Esophagus squamous epithelium (tissue), 5 donors: ENCODE measurements at places on chromosomes 2 and 18.

DNA sequence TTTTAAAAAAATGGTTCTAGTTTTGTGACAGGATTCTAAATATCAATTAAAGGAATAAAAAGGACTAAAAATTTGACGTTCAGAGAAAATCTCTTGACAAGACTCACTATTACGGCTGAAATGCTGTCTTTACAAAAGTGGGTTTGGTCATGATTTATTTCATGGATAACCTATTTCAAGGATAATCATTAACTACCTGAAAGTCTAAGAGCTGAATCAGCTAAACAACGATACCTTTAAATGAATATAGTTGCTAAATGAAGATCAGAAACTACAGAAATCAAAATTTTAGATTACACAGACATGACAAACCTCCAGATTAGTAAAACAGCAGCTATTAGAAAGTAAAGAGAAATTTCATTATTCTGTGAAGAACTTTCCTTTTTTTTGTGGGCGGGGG, 35.7 kb downstream of the RTTN start:
- no peak for DNase-seq

DNA sequence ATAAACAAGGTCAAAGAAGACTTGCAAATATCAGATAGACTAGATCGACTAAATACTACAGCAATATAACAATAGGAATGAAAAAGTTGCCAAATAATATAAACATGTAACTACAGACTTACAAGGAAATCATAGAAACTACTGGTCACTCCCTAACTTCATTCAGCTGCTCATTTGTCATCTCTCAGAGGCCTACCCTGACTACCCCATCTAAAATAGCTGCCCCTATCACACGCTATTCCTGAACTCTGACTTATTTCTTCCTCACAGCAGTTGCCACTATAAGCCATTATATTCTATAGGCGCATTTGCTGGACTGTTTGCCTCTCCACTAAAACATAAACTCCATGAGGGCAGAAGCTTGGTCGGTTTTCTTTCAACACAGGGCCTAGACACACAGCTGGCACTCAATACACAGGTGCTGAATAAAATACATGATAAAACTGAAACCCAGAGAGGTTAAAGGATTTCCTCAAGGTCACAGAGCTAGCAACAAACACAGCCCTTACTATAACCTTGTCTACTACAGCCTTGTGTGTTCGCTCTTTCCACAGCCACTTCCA, 1.8 kb downstream of the STRN start:
- DNase-seq: no peak

DNA sequence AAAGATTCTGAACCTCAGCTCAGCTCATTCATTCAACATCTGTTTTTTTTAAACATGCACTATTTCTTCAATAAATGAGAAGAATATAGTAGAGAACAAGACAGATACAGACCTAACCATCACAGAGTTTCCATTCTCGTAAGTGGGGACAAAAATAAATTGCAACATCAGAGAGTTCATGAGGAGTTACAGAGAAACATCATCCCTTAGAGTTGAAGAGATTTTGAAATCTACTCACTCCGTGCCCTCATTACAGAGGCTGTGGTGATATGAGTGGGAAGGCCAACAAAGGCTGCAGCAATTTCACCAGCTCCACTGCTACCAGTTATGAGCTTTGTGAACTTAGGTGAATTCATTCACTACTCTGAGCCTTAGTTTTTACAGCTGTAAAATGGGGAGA, 399.3 kb downstream of the BCL11A start:
- no peak for DNase-seq

DNA sequence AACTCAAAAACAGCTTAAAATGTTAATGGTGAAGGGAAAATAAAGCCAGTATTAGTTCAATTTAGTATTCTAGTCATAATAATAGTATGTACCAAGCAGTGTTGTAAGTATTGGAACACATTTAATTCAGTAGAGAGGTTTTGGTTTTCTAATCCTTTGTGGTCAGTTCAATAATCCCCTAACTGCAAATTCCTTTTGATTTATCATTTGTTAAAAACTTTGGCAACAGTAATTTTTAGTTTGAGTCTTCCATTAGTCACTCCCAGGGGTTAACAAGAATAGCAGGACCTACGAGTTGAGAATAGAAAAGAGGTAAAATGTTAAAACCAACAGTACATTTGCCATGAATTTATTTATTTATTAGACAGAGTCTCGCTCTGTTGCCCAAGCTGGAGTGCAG, 10.7 kb downstream of the MRPL44 start:
- no peak for DNase-seq

- DNase-seq: no peak
Measured at GRCh38 chr2:239240414-239240881, 160.4 kb downstream of the HDAC4 start.

GRCh38 chr2:84527137-84528129, 11.1 kb downstream of the DNAH6 start:
- DNase-seq: no peak

GRCh38 chr2:121565389-121566250, 34.9 kb downstream of the RNU4ATAC start:
- no peak for DNase-seq

DNA sequence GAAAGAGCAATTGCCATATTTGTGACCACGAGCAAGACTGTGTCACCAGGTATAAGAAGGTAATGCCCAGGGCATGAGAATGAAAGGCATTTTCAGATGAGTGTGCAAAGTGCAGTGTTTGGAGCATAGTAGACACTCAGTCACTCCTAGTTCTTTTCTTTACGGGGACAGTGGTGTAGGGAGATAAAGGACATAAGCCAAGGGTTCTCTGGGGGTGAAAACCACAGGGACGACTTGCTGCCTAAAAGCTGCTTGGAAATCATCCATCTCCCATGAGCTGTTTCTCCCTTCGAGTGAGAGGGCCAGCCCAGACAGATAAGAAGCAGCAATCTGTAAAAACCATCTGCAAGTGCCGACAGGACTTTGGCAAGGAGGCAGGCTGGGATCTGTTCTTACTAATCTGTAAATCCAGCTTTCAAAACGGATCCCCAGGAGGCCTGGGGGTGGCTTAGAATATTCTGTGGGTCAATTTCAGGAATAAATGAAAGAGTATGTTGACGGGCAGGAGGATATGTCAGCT, 221.6 kb downstream of the LPIN1 start:
- no peak for DNase-seq

GRCh38 chr2:120350801-120351320, 4.9 kb downstream of the INHBB start:
- no peak for DNase-seq

DNA sequence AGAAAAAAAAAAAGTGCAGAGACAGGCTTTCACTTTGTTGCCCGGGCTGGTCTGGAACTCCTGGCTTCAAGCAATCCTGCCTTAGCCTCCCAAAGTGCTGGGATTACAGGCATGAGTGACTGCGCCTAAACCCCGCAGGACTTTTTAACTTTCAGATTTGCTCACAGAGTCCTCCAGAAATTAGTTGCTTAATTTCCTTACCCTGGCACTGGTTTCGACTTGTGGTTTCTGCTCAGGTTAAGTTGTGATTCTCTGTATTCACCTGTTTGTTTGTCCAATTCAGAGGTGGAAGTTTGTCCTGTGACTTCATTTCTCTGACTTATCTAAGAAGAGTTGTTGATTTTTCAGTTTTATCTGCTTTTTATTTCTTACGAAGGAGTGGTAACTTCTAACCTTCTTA, 238.1 kb downstream of the TMEM182 start:
- DNase-seq: no peak

DNA sequence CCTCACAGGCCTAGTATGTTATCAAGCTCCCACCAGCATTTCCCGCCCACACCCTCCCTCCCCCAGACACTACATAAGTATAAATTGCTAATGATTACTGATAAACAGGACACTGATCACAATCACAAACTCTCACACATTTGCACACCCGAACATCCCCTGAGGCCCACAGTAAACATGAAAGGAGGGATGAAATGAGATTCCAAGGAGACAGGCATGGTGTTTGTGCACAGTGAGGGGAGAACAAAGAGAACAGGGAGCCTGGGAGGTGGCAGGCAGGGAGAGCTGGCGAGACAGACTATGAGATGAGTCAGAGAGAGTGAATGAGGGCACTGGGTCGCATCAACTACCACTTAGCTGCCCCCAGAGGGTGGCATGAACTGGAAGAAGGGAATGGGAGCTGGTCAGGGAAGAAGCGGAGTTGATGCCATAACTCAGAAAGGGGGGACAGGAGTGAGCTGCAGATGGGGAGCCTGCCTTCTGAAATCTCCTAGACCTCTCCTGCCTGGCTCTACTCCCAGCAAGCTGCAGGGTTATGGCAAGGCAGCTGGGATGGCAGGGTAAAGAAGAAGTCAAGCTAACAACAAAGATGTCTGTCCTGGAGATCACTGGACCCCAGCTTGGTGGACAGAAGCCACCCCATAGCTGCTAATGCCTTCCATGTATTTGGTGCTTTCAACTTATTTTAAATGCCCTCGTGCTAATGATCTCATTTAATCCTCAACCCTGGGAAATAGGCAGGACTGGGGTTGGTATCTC, 5.1 kb downstream of the KIF3C start:
- no peak for DNase-seq

- no peak for DNase-seq
Measured at GRCh38 chr2:179338681-179339080, 74.0 kb upstream of the SESTD1 start.

DNA sequence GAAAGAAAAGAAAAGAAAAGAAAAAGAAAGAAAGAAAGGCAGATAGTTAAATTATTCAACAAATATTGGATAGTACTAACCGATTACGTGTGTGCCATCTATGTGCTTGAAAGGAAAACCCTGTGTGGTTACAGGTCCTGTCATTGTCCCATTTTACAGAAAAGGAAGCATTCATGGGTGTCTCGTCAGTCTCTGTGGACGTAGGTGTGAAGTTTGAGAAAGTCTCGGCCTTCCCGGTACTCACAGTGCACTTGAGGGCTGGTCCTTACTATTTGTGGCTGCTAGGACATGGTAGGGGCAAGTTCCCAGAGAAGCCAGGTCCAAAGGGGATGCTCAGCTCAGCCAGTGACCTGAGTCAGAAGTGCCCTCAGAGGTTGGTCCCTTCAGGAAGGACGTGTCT, 19.3 kb downstream of the SH3YL1 start:
- DNase-seq: no peak

- no peak for DNase-seq
Measured at GRCh38 chr18:57534511-57534909, 52.0 kb downstream of the FECH start.

GRCh38 chr2:240225660-240226475, 85.4 kb upstream of the OTOS start:
- DNase-seq: no peak

- no peak for DNase-seq
Measured at GRCh38 chr2:74873012-74873665, 39.2 kb downstream of the HK2 start.

DNA sequence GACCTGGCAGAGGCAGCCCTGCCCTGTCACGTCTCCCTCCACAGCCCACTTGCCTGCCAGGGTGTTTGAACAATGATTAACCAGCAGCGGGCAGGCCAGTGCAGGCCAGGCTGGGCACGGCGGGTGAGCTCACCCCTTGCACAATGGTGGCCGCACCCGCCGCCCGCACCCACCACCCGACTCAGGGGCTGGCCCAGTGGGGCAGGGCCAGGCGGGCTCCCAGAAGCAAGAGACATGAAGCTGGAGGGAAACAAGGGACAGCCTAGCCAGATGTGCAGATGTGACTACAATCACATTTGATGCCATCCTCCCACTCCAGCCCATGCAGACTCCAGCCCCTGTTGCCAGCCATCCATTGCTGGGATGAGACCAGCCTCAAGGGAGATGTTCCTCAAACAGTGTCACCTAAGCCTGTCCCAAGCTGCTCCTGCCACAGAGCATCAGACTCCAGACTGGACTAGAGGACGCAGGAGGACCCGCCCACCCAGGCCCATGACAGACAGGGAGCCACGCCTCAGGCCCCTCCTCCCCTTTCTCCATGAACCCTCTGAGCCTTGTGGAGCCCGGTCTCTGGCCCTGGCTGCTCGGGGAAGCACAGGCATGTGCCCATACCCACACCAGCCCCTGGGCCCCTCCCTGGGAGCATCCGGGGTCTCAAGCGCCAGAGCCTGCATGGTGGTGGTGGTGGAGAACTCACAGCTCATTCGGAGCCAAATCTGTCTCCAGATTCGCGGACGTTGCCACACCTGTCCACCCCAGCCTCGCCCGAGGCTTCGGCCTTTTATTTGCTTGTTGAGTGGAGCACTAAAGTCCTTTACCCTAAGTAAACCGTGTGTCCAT, 45.0 kb downstream of the SDC1 start:
- no peak for DNase-seq

- no peak for DNase-seq
Measured at GRCh38 chr2:120859128-120859527, 123.5 kb downstream of the GLI2 start.

GRCh38 chr2:150606380-150607060, 119.1 kb upstream of the RND3 start:
- no peak for DNase-seq

DNA sequence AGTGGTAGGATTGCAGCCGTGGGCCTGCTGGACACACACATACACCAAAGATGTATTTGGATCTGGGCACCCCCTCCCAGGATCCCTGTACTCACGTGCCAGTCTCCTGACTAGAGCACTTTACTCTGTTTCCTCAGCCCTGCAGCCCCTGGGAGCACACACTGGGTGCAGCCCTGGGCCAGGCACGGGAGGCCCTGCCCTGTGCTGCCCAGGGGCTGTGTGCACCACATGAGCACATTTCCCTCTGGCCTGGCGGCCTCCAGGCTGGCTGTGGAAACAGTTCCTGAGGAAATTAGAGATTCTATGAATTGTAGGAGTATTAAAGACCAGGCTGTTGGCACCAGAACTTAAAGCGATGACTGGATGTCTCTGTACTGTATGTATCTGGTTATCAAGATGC, 45.4 kb downstream of the BCL2L11 start:
- DNase-seq: no peak

GRCh38 chr18:72738136-72738535, 129.7 kb downstream of the NETO1 start:
- DNase-seq: no peak

- DNase-seq: no peak
Measured at GRCh38 chr2:238484522-238485452, 58.1 kb downstream of the ASB1 start.

DNA sequence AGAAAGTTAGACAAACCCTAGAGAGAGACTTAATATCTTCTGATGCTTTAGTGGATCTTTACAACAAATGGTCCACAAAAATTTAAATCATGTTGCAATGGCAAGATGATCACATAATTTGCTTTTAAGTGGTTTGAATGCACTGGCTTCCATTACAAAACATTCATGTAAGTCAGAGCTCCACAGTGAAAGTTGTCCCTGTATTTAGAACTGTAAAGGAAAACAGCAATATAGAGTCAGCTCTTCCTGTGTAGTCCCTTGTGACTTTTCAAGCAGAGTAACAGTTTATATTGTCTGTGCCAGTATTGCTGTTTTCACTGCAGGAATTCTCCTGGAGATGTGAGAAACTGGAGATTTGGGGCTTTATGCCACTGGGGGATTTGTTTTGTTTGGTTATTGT, 77.7 kb downstream of the MEIS1 start:
- DNase-seq: no peak

DNA sequence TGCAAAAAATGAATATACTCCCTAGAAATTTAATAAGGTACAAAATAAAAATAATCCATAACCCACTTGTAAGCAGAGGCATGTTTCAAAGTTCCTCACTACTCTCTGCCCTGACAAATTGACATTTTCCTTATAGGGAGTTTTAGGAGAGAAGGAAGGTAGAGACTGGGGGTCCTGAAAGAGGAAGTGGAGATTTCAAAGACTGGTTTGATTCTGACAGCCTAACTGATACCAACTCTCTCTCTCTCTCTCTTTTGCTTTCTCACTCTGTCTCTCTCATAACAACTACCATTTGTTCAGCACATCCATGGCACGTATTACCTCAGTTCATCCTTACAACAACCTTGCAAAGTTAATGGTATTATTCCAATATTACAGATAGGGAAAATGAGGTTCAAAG, 18.6 kb downstream of the FZD7 start:
- no peak for DNase-seq

- no peak for DNase-seq
Measured at GRCh38 chr2:70030724-70031420, 56.4 kb upstream of the PCBP1 start.
